Natural killer cell (primary cell): ENCODE measurements at places on chromosomes 13 and 19. TPM values are rescaled to one million over a fixed set of nuclear protein-coding genes. Genes with fewer than 3 reads are reported as not detected.

DNA sequence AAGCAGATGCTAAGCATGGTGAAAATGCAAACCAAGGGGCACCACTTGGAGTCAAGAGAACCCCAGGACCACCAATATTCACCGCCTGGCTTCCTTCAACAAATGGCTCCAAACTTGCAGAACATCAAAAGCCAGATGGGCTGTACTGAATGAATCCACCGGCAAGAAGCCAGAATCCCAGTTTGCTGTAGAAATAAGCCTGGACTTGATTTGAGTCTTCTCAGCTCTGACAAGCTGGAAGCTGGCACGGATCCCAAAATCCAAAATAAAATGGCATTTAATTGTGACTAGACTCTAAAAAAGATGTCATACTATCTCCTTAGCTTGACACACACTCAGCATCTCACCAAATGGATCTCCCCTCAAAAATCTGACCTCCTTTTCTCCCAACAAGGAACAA, 11.9 kb downstream of the EFNB2 start:
- no peak overlapping the region for H3K4me3 ChIP-seq
- H3K27ac ChIP-seq, result no peak overlapping the region
- H3K4me1 ChIP-seq, result no peaks in the 10 kb centered on the region
- DNase-seq, result no peak
- no peaks in the 10 kb centered on the region for H3K36me3 ChIP-seq

Gene ZNF541
- total RNA-seq, result 2.0 TPM

GRCh38 chr13:99505814-99506269, 4.6 kb downstream of the TM9SF2 start:
- no peaks in the 10 kb centered on the region for H3K27me3 ChIP-seq
- H3K36me3 ChIP-seq, result peaks cover 11% of the 10 kb centered on the region
- DNase-seq, result peak; percentile 52
- peaks cover 17% of the 10 kb centered on the region for H3K4me1 ChIP-seq
- H3K27ac ChIP-seq, result no peak overlapping the region

DNA sequence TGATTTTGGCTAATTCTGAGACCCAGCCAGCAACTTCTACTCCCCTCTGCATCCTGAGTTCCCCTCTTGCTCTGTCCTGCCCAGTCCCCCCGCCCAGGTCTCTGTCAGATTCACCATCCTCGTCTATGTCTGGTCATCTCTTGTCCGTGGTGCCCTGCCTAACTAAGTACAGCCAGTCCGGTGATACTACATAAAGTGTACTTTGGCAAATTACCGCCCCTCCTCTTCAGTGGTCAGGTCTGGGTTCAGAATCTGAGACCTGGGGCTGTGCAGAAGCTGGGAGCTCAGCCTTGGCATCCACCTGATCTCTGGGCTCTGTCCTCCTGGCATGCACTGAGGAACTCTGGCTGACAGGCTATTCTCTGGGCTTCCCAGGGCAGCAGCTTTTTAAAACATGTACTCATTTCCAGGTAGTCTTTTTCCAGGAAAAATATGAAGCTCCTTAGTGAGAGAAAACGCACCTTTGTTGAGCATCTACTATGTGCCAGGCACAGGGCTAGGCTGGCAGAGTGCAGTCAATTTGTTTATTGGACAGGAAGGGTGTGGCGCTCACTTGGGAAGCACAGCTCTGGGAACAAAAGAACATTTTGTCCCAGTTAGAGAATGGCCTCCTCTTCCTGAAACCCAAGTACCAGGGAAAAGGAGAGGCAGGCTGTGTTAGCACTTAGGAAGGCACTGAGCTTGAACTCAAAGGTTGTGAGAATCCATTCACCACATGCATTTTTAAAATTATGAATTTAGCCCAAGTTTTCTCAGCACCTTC, 88.9 kb downstream of the TSHZ3 start:
- no peak overlapping the region for H3K4me3 ChIP-seq
- no peaks in the 10 kb centered on the region for H3K36me3 ChIP-seq
- no peaks in the 10 kb centered on the region for H3K4me1 ChIP-seq
- H3K27ac ChIP-seq, result no peak overlapping the region
- no peak for DNase-seq
- H3K27me3 ChIP-seq, result no peaks in the 10 kb centered on the region

DNA sequence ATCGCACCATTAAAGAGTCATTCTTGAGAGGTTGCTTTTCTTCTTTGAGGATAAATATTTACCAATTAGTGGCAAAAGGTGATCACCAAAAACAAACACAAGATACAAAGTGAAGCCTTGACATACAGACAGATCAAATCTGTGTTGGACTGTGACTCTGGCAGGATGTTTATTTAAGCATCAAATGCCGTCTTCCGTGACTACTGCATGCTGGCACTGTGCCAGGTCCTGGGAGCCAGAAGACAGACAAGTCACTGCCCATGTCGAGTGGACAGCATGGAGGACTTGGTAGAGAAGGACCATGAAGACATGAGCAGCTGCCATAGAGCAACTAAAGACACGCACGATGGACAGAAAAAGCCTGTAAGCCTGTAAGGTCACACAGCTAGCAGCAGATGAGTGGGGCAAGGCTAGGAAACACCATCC, 92.8 kb upstream of the FARP1 start:
- H3K4me3 ChIP-seq, result no peak overlapping the region
- no peaks in the 10 kb centered on the region for H3K36me3 ChIP-seq
- H3K27me3 ChIP-seq, result no peaks in the 10 kb centered on the region
- H3K27ac ChIP-seq, result no peak overlapping the region
- H3K4me1 ChIP-seq, result no peaks in the 10 kb centered on the region

- H3K27ac ChIP-seq, result no peak overlapping the region
- peaks cover 26% of the 10 kb centered on the region for H3K4me1 ChIP-seq
- H3K4me3 ChIP-seq, result no peak overlapping the region
- no peaks in the 10 kb centered on the region for H3K27me3 ChIP-seq
These were observed 35.3 kb downstream of the CERS4 start for GRCh38 chr19:8244442-8244841.

Gene CPB2
- not detected for total RNA-seq

- H3K4me1 ChIP-seq, result no peaks in the 10 kb centered on the region
- DNase-seq, result no peak
- no peak overlapping the region for H3K27ac ChIP-seq
- H3K4me3 ChIP-seq, result no peak overlapping the region
These were observed 9.1 kb downstream of the ATP8A2 start for GRCh38 chr13:25380741-25381324.

Gene SCEL
- not detected for total RNA-seq

Gene DHDH
- not detected for total RNA-seq

Gene AKT1S1
- 12.8 TPM for total RNA-seq

GRCh38 chr19:36013280-36014011, 567 bp downstream of the ALKBH6 start:
- DNase-seq, result no peak
- H3K4me1 ChIP-seq, result peaks cover 30% of the 10 kb centered on the region
- H3K4me3 ChIP-seq, result peak overlapping the region; percentile 85
- H3K27ac ChIP-seq, result peak overlapping the region; percentile 89
- H3K36me3 ChIP-seq, result no peaks in the 10 kb centered on the region

Gene KIR3DL3
- not detected for total RNA-seq

GRCh38 chr13:112634102-112634501, 46.1 kb upstream of the TUBGCP3 start:
- no peak for DNase-seq
- no peaks in the 10 kb centered on the region for H3K27me3 ChIP-seq
- H3K4me3 ChIP-seq, result no peak overlapping the region
- no peaks in the 10 kb centered on the region for H3K4me1 ChIP-seq
- H3K27ac ChIP-seq, result no peak overlapping the region

DNA sequence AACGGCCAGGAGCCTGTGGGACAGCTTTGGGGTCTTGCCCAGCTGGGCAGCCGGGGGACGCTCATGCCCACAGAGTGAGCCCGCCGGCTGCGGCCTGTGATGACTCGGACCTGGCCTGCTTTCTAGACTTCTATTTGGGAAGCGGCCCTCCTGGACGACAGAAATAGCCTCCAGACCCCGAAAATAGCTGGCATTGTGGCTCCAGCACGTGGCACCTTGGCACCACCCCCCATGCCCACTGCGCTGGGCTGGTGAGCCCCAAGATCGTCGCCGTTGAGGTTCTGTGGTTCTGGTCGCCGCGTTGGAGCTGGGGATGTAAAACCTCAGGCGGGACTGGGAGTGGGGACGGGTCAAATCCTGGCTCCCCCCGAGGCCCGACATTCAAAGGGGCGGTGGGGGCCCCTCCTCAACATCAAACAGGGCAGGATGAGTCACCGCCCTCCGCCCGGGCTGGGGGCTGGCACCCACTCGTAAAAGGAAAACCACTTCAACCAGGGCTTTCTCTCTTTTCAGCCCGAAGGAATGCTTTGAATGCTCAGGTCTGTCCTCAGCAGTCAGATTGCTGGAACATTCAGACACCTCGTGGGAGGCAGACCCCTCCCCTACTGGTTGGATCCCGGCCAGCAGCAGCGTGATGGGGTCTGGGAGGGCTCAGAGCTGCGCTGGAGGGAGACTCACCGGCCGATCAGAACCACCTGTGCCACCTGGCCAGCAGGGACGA, 42.1 kb downstream of the GADD45B start:
- H3K4me1 ChIP-seq, result peaks cover 10% of the 10 kb centered on the region
- DNase-seq, result peak; percentile 27
- no peak overlapping the region for H3K4me3 ChIP-seq

Gene UPK1A
- total RNA-seq, result not detected

GRCh38 chr19:37941782-37942515, 34.9 kb downstream of the SIPA1L3 start:
- no peaks in the 10 kb centered on the region for H3K36me3 ChIP-seq
- no peak overlapping the region for H3K27ac ChIP-seq
- H3K27me3 ChIP-seq, result no peaks in the 10 kb centered on the region

Gene STAP2
- 1.4 TPM for total RNA-seq

DNA sequence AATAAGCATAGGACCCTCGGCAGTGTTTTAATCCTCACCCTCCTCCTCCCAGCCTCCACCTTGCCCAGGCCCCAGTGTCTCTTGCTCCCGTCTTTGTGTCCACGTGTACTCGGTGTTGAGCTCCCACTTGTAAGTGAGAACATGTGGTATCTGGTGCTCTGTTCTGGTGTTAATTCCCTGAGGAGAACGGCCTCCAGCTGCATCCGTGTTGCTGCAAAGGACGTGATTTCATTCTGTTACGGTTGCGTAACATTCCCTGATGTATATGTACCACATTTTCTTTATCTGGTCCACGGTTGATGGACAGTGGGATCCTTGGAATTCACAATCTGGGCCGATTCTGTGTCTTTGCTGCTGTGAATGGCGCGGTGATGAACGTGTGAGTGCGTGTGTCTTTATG, 44.7 kb upstream of the TFDP1 start:
- H3K27me3 ChIP-seq, result no peaks in the 10 kb centered on the region
- H3K4me1 ChIP-seq, result no peaks in the 10 kb centered on the region
- H3K36me3 ChIP-seq, result peaks cover 3% of the 10 kb centered on the region
- H3K4me3 ChIP-seq, result no peak overlapping the region
- DNase-seq, result no peak

DNA sequence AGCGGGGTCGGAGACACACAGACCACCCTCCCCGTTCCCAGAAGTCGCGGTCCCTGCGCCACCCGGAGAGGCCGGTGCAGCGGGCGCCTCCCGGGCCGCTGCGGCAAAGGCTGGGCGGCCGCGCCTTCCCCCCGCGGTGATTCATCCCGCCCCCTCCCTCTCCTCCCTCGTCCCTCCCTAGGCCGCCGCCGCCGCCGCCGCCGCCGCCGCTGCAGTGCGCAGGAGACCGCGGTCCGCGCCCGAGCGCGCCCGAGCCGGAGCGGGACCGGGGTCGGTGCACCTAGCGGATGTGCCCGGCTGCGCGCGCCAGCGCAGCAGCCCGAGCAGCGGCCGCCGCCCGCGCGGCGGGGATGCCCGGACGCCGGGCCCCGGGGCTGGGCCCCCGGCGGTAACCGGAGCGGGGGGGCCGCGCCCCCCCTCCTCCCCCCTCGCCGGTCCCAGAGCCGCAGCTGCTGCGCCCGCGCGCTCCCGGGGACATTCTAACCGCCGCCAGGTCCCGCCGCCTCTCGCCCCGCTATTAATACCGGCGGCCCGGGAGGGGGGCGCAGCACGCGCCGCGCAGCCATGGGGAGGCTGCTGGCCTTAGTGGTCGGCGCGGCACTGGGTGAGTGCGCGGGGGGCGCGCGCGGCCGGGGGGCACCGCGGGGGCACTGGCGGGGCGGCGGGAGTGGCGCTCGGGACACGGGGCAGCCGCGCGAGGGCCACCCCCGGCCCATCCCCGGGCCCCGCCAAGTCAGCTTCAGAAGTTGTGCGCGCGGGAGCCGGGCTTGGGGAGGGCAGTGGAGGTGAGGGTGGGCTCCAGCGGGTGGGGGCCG, at the start of gene SCN1B:
SCN1B (plus strand) TSS at position 214 of the 815 bp plus-strand sequence; CDS start at position 565, 351 bp downstream.
- peaks cover 14% of the 10 kb centered on the region for H3K4me1 ChIP-seq
- peaks cover 16% of the 10 kb centered on the region for H3K27me3 ChIP-seq
- H3K4me3 ChIP-seq, result no peak within 1 kb of the TSS
- no peak within 1 kb of the TSS for H3K27ac ChIP-seq
- H3K36me3 ChIP-seq, result peaks cover 10% of the 10 kb centered on the region

- no peak overlapping the region for H3K4me3 ChIP-seq
- peaks cover 52% of the 10 kb centered on the region for H3K36me3 ChIP-seq
- H3K27me3 ChIP-seq, result no peaks in the 10 kb centered on the region
- DNase-seq, result peak; percentile 26
- H3K4me1 ChIP-seq, result no peaks in the 10 kb centered on the region
These were observed 17.9 kb downstream of the ALG5 start for GRCh38 chr13:36981156-36981743.

DNA sequence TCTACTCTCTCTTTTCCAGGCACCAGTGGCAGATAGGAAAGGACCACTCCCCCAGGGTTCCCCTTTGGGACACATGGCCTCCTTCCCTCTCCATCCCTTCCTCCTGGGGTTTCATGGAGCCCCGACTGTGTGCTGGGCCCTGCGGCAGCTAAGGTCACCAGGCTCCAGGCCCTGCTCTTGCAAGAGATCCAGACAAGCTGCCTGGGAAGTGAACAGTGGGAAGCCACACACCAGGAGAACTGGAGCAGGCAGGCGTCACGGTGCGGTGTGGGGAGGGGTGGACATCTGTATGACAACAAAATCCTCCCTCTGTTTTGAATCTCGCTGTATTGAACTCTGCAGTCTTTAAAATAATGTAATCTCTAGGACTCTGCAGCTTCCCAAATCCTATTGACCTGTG, 330.1 kb downstream of the UQCRFS1 start:
- H3K4me3 ChIP-seq, result no peak overlapping the region
- H3K27me3 ChIP-seq, result no peaks in the 10 kb centered on the region
- H3K36me3 ChIP-seq, result no peaks in the 10 kb centered on the region

DNA sequence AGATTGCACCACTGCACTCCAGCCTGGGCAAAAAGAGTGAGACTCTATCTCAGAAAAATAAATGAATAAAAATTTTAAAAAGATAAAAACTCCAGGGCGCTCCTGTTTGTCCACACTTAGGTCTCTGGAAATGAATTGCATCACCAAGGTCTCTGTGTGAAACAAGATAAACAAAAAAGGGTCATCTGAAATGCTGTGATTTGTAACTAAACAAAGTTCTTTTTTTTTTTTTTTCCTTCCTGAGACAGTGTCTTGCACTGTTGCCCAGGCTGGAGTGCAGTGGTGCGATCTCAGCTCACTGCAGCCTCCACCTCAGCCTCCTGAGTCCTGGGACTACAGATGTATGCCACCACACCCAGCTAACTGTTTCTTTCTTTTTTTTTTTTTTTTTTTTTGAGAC, 11.5 kb downstream of the FZR1 start:
- no peak overlapping the region for H3K27ac ChIP-seq
- DNase-seq, result no peak
- H3K4me1 ChIP-seq, result peaks cover 20% of the 10 kb centered on the region
- H3K36me3 ChIP-seq, result peaks cover 10% of the 10 kb centered on the region
- no peaks in the 10 kb centered on the region for H3K27me3 ChIP-seq
- H3K4me3 ChIP-seq, result no peak overlapping the region

Gene LILRA2
- 8.4 TPM for total RNA-seq

GRCh38 chr19:55460670-55461258, 678 bp downstream of the ISOC2 start:
- H3K36me3 ChIP-seq, result no peaks in the 10 kb centered on the region
- H3K4me1 ChIP-seq, result peaks cover 15% of the 10 kb centered on the region
- H3K27me3 ChIP-seq, result no peaks in the 10 kb centered on the region
- peak overlapping the region; percentile 71 for H3K27ac ChIP-seq
